ENCODE measurements at places on chromosomes 11 and 22.

DNA sequence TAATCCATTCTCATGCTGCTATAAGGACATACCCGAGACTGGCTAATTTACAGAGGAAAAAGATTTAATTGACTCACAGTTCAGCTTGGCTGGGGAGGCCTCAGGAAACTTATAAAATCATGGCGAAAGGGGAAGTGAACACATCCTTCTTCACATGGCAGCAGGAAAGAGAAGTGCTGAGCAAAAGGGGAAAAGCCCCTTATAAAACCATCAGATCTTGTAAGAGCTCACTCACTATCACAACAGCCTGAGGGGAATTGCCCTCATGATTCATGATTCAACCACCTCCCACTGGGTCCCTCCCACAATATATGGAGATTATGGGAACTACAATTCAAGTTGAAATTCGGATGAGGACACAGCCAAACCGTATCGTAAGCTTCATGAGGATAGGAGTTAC lies 3.8 kb upstream of the CYB5R2 start:
- no peak for DNase-seq

DNA sequence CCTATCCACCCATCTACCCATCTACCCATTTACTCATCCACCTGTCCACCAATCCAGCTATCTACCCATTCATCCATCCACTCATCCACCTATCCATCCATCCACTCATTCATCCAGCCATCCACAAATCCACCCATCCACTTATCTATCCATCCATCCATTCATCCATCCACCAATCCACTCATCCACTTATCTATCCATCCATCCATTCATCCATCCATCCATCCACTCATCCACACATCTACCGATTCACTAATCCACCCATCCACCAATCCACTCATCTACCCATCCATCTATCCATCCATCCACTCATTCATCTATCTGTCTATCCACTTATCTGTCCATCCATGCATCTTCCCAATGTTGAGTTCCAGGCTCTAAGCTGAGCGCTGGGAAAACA lies 1.7 kb upstream of the SPI1 start:
- DNase-seq: no peak

- no peak for DNase-seq
Observed at GRCh38 chr11:105489446-105489845, 120.4 kb upstream of the GRIA4 start.

GRCh38 chr11:114078423-114078822 lies 18.9 kb downstream of the ZBTB16 start:
- DNase-seq: peak; percentile 50

DNA sequence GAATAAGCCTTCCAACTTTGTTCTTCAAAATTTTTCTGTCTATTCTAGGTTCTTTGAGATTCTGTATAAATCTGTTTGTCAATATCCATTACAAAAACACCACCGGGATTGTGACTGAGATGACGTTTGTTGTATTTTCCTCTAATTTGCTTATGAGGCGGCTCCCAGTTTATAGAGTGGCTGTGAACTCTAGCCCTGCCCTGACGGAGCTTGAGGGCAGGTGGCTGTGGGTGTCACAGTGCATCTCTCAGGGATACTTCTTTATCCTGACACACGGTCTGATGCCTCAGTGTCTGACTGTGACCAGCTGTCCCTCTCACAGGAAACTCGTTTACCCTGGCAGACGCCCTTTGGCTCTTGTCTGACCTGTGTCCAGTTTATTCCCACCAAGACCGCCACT lies 53.7 kb upstream of the ATXN10 start:
- no peak for DNase-seq

GRCh38 chr11:37040921-37041320 lies 442.9 kb upstream of the RAG2 start:
- no peak for DNase-seq

GRCh38 chr11:125211948-125212340 lies 47.4 kb downstream of the PKNOX2 start:
- DNase-seq: no peak

DNA sequence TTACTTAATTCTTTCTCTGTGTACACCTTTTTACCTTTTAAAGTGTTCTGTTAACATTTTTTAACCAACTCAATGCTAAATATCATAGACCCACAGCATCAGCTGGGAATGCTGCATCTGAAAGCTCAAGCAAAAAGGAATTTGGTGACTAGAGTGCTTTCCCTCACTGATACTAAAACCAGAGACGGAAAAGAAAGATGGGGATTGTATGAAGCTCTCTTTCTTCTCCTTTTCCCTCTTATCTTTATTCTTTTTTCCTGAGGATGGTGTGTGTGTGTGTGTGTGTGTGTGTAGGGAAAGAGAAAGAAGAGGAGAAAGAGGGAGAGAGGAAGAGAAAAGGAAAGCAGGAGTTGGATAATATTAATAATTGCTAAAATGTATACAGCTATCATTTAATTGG lies 4.1 kb upstream of the SIK2 start:
- DNase-seq: no peak

DNA sequence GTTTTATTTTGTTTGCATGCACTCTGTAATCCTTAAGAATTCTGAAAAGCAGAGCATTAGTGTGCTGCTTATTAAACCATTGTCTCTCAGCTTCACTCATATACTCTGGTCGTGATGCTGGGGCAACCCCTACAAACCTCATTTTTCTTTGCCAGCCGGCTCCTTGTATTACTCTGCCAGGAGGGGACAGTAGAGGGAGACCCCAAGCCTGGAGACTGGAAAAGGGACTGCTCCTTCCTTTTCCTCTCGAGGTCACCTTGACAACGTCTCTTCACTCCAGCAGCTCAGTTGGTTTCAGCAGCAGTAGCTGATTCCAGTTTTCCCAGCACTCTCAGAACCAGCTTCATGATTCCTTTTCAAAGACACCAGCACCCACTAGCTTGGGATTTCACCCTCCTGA lies 2.8 kb upstream of the JHY start:
- DNase-seq: no peak

Data from HuH-7 (cell line).